ENCODE measurements at places on chromosomes 4 and X.

- peak; percentile 98 for DNase-seq
Observed at GRCh38 chr4:77075869-77076799, at the start of gene CCNI. CCNI (minus strand) TSS chr4:77075989; CDS start chr4:77066362, 9,627 bp downstream.

DNA sequence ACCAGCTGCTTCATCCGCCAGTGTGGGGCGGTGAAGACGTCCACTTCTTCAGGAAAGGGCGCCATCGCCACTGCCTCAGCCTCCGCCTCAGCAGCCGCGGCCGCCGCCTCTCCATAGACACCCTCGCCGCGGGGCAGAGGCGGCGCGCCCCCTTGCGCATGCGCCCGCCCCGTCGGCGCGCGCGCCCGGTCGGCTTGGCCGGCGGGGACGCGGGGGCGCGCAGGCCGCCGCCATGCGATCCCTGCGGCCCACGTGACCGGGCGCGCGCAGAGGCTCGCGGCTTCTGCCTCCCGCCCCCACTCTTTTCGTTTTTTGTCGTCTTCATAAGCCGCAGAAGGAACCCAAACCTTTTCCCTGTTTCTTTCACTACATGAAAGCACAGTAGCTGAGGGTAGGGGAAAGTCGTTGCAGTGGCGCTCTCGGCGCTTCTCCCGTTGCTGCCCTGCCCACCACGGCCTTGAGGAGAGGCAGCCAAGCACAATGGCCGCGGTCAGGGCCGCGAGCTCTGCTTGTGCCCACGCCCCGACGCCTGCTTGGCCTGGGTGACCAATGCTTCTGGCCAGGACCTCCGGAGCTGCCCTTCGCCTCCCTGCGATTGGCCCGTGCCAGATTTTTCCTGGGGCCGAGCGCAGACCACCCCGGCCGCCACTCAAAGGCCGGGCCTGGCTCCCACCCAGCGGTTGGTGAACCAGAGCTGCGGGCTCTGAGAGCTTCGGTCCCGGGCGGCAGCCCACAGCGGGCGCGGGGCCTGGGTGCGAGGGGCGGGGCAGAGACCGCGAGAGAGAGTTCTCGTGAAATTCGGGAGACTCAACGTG lies at the start of gene FBXL5:
Gene FBXL5, minus strand, starts transcription at position 135 of the 815 bp plus-strand sequence. Its CDS starts 70 bp downstream, at position 65.
- DNase-seq = peak; percentile 80

DNA sequence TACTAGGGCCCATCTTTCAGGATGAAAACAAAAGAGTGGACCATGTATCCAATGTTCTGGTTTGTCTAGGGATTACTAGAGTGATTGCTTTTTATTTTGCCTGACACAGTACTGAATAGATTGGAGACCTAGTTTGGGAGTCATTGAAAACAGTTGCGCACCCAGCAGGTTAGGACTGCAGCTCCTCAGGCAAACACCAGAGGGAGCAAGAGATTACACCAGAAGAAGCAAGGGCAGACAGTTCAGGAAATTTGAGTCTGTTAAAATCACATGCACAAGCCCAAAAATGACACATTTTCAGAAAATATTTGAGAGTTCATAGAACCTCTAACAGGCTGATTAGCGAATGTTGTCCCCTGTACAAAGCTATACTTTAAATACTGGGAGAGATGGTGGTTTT lies 55.6 kb downstream of the CYLC1 start:
- peak; percentile 3 for DNase-seq

DNA sequence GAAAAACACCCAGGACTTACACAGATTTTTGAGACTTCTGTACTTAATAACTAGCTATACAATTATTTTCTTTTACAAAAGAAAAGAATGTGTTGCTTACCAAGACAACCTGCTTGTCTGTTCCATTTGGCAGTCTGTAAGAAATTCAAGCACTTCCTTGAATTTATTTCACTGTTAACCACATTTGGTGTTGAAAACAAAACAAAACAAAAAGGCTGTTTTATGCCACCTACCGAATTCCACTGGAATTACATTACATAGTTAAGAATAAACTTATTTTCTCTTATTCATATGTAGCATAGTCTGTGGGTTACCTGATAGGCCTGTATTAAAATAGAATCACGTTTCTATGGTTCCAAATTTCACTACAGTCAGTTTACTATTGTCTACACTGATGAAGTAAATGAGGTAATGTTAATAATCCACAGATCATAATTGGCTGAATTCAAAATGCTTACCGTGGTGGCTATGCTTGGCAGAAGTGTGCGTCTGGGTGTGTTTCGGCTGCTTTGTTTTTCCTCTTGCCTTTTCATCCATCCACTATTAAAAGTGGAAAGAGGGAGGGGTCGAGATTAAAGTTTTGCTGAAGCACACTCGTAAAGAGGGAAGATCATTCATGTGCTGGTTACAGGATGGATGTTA lies at the start of gene TLR1:
Gene TLR1, minus strand, starts transcription at position 138 of the 642 bp plus-strand sequence. CDS start 5,960 bp downstream, outside the sequence.
- DNase-seq = peak; percentile 70

- no peak for DNase-seq
Observed at GRCh38 chrX:121160987-121161386, 113.6 kb downstream of the GLUD2 start.

DNA sequence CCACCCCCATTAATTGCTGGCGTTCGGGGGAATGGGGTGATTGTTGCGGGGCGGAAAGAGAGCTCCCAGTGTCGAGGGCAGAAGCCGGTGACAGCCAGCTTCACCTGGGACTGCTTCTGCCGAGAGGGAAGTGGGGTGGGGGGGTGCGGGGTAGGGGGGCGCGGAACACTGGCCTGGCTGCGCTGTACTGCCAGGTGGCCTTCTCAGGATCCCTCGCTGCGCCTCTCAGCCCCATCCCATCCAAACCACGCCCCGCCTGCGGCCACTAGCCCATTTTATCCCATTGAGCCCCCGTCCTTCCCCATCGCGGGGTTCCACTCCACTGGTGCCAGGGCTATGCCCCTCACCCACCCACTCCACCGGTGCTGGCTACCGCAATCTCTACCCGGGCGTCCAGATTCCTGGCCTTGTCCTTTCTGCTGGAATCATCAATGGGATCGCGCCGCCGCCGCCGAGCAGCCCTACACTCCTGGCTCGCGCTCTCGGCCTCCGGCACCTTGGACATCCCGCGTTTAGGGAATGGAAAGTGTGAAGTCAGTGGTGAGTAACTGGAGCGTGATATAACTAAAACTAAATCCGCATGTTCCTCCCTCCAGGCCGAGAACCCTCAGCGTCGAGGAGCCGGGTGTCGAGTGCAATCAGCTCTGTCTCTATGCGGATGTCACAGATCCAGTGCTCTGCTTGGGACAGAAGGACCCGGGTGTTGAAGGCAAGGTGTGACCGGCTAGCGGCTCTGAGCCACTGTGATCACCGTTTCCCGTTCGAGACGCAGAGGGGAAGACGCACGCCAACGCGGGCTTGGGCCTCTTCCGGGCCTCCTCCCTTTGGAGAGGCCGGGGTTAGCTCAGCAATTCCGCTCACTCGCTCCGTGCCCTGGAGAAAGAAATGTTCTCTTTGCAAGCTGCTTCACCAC lies 20.5 kb downstream of the NKX3-2 start:
- DNase-seq = no peak

DNA sequence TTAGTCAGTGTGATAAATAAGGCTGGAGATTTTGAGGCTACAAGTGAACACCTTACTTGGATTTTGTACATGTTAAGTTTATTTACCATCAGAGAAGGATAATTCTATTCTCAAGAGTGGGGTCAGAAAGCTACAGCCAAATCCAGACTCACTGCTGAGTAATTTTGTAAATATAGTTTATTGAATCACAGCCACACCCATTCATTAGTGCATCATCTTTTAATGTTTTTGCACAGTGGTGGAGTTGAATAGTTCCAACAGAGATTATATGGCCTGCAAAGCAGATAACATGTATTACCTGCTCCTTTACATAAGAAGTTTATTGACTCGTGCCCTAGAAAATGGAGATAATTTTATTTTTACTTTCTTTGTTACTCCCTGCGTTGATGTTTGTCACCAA lies 60.4 kb downstream of the PCDH18 start:
- DNase-seq = no peak

Measured in amniotic epithelial cell (primary cell).